NCI-H2081 (cell line): ENCODE measurements at places on chromosomes 7 and 10.

GRCh38 chr7:105940109-105940508 is 23.0 kb upstream of the CDHR3 start:
- DNase-seq: peak; percentile 76

- no peak for DNase-seq
Measured at GRCh38 chr7:130091999-130092398, 21.7 kb downstream of the KLHDC10 start.

DNA sequence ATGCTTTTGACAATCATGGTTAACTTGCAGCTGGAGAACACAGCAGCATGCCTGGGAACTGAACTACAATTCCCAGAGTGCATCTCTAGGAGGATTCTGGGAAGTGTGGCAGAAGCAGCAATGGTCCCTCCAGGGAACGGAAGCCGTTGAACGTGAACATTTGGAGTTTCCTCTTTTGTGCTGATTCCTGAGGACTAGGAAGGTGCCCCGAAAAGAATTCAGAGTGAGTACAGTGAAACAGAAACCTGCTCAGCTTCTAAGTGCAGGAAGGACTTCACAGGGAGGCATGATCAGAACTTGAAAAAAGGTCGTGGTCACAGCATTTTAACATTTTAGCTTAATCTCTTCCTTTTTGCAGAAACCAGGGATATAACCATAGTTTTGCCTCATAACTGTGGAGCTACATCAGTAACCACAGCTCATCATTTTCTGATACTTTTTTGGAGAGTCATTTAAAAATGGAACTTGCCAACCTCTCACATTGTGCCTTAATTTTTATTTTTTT is at the start of gene NUDT13:
NUDT13 (plus strand) TSS at position 111 of the 505 bp plus-strand sequence. CDS start 3,911 bp downstream, outside the sequence.
- DNase-seq: no peak

DNA sequence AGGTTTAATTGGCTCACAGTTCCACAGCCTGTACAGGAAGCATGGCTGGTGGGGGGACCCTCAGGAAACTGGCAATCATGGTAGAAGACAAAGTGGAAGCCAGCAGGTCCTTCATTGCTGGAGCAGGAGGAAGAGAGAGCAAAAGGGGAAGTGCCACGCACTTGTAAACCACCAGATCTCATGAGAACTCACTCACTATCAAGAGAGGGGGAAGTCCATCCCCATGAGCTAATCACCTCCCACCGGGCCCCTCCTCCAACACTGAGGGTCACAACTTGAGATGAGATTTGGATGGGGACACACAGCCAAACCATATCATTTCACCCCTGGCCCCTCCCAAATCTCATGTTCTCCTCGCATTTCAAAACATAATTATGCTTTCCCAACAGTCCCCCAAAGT is 171.9 kb upstream of the CACNA2D1 start:
- DNase-seq: no peak

- peak; percentile 0 for DNase-seq
Measured at GRCh38 chr7:31775556-31775955, 88.5 kb downstream of the PPP1R17 start.

DNA sequence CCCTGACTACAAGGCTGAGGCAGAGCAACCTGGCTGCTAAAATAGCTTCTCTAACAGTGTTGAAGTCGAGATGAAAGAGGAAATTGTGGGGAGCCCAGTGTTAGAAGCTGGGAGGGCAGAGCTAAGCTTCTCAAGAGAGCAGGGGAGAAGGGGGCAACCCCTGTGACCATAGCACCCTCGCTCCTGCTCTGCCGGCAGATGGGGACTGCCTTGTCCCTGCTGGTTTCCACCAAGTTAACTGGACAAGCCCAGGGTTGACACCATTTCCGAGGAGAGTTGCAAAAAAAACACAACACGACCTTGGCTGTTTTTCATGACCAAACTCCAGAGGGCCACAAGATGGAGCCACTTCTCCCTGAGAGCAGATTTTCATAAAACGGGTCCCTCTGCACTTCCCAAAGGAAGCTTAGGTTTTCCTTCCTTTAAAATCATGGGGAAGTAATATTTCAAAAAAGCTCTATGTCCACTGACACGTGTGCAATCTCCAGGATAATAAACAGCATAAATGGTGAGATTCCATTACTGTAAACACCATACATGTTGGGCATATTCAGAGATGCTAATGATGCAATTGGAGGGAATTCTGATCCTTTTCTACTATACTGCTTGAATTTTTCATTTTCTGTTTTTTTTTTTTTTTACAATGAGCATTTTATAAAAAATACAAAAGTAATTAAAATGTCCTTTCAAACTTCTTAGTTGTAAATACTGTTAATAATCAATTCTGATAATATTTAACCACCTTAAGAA is 140.4 kb downstream of the PIP4K2A start:
- no peak for DNase-seq

- DNase-seq: no peak
Measured at GRCh38 chr7:134649226-134649775, 2.6 kb downstream of the BPGM start.

DNA sequence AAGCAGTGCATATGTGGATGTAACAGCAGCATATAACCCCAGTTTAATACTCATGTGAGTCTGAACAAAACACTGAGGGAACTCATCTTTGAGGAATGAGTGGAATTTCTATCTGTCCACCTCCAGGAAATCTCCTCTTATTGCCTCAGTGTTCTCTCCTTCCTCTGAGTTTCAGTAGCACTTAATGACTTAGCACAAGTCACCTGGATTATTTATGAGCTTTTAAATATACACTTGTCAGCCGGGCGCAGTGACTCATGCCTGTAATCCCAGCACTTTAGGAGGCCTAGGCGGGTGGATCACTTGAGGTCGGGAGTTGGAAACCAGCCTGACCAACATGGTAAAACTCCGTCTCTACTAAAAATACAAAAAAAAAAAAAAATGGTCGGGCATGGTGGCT is 4.3 kb downstream of the LRRC20 start:
- no peak for DNase-seq

GRCh38 chr7:118944271-118944670 is 719.8 kb downstream of the ANKRD7 start:
- DNase-seq: no peak

DNA sequence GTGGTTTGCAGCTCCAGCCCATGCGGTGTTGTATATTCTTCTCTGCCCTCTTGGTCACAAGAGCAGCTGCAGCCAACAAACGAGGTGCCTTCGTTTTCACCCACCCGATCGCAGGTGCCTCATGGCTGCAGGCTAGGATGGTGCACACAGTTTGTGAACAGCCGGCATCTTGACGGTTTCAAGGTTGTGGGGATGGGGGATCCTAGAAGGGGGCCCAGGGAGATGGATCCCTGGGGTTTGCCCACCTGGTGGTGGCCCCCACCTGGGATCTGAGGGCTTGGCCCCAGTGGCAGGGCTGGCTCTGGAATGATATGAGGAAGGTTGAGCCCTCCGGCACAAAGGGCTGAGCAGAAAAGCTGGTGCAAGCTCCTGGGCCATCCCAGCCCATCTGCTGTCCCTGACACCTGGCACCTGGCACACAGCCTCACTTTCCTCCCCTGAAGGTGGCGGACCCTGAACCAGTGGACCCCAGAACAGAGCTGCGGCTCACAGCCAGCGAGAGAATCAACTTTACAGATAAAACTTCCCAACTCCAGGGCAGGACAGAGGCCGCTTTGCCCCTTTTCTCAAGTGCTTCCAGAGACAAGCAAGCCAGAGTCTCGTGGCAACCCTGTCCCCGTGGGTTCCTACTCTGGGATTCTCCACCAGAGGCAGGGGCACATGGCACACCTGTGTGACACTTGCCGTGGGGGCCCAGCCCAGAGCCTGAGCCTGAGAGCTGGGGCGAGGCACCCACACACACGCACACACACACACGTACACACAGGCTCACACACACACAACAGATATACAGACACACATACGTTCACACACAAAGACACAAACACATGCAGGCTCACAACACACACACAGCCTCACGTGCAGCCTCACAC is 177.3 kb upstream of the PPP2R2D start:
- no peak for DNase-seq

DNA sequence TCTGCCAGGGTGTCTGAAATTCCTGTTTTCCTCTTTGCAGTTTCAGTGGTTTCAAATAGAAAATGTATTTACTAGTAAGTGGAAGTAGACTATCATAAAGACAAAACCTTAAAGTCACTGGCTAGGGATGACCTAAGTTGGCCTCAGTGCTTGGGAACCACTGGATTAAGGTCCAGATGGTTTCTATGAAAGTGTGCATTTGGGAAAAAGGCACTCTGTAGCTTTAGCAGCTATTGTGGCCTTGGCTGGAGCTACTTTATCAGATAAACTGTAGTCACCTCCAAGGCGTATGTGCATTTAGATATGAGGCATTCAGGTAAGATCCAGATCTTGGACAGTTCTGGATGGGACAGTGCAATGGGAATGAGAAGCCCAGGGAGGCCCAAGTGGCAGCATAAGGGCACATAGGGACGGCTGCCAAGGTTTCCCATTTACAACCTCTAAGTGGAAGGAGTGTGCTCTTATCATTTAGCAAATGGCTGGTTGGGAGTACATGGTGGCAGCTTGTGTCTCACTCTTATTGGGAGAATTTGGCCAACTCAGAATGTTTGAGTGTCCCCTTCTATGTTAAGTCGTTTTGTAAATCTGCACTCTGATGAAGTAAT is 185.6 kb downstream of the LRMDA start:
- DNase-seq: no peak

- no peak for DNase-seq
Measured at GRCh38 chr7:41886901-41887311, 184.0 kb upstream of the INHBA start.

DNA sequence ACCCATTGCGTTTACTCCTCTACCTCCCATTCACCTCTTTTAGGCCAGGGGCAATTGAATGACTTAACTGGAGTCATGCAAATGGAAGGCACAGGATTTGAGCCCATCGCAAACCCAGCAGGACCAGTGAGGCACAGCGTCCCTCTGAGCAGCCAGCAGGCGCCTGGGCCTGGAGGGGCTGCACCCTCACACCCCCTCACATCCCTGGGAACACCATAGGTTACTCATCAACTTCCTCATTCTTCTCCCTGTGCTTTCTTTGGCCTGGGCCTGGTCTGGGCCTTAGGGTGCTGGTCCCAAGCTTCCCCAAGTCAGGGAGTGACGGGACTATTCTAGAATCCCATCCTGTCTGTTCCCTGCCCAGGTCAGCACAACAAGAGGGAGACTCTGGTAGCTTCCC is 169.4 kb upstream of the EEPD1 start:
- no peak for DNase-seq

DNA sequence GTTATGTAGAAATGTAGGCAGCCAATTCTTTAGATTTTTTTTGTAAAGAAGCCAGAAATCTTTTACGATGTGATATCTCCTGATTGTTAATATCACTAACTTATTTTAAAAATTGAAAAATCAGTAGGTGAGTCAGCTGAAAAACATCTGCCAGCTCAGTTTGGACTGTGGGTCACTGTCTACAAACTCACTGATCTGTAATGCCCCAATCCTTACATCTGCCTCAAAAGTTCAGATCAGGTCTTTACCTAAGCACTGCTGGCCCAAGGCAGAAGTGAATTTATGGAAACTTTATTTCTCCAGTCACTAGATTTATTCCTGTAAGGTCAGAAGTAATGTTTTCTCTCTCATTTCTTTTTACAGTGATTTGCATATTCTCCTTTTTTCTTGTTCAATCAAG is 31.0 kb upstream of the FAM13C start:
- DNase-seq: no peak

GRCh38 chr10:13973742-13974141 is 357.0 kb downstream of the FRMD4A start:
- DNase-seq: no peak

DNA sequence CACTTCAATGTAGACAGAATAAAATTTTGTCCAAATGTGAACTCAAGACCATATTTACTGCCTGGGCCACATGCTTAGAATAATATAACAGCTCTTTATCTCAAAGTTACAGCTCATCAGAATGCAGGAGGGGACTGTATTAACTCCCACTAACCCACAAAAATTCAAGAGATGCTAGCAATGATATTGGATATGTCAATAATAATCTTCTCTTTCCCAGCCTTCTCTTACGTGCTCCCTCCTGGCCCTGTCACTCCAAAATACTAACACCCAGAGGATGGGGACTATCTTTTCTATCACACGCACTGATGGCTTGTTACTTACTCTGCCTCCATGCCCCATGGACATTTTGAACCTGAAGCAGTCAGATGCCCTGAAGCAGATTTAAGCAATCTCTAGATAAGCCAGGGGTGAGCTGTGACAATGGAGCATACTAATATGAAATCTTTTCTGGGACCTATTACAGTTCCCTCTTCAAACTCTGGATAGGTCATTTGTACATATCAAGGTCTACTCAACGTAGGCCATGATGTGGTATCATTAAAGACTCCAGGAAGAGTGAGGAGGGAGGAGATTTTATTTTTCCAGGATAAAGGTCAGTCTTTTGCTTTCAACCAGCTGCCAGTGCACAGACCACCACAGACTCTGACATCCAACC is 803.0 kb downstream of the GRM8 start:
- no peak for DNase-seq

DNA sequence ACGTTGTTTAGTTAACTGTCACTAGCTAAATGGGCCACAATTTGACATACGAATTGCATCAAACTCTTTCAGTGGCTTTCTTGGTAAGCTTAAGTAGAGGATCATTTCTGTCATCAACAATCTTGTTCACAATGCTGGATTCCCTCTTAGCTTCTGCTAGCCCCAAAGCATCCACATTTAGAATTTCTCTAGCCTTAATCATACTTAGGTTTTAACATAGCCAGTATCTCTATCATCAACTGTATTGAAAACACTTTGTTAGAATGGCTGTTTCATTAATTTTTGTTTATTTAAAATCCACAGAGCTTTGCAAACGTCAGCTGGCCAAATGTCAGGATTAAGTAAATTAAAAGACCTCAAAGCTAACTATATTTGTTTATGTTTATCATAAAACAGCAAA is 41.1 kb downstream of the ABRAXAS2 start:
- no peak for DNase-seq

- no peak for DNase-seq
Measured at GRCh38 chr7:92631067-92631849, 41.1 kb upstream of the FAM133B start.

DNA sequence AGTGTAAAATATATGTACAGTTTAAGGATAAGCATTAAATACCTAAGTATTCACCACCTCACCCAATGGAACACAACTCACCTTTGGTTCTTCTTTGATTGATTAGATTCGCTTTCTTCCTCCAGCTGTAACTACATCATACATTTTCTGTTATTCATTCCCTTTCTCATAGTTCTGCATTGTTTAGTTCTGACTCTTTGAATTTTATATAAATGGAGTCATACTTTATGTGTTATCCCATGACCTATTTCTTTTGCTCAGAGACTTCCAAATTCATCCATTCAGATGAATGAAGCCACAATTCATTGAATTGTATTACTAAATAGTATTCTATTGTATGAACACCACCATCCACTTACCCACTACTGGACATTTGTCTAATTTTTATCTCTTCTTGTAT is 12.3 kb downstream of the THNSL1 start:
- DNase-seq: no peak
